ENCODE measurements at places on chromosomes 2 and 18. TPM values are rescaled to one million over a fixed set of nuclear protein-coding genes. Genes with fewer than 3 reads are reported as not detected.

Gene FMNL2
- 29.0 TPM for total RNA-seq

Gene SCG2
- total RNA-seq, result 0.48 TPM

DNA sequence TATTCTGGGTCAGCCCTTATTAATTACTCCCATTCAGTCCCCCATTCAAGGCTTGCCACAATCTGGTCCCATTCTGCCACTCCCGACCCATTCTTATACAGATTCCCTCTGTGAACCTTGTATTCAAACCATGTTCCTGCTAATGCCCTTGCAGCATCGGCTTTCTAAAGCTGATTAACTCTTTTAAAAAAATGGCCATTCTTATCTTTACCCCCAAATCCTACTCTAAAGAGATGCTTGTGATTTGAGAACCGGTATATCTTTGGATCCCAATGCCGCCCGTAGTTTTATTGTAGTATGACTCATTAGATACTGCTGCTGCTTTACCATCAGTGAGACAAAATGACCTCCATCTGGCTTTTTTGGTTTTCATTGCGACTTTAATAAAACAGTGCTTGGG lies 72.2 kb downstream of the XRCC5 start:
- no peak for DNase-seq

GRCh38 chr18:54147439-54147838 lies 77.0 kb downstream of the MBD2 start:
- DNase-seq, result no peak

- DNase-seq, result no peak
Measured at GRCh38 chr2:208939852-208940251, 484.0 kb upstream of the MAP2 start.

DNA sequence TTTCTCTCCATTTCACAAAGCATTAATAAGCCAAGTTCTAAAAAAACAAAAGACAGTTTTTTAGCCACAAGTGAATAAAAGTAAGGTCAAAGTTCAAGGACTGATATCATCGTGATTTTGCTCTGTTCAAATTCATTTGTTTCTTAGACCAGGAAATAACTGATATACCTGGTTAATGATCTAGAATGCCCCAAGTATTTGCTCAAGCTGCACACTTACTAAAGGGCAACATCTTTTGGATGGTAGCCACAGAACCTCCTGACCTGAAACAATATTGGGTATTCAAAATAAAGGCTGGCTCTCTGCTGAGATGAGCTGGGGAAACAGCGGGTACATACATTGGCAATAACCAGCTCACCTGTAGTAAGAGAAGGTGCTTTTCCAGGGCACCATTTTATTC lies 314.7 kb upstream of the LYPD1 start:
- DNase-seq, result no peak

GRCh38 chr2:14180333-14180732 lies 452.2 kb upstream of the LRATD1 start:
- no peak for DNase-seq

DNA sequence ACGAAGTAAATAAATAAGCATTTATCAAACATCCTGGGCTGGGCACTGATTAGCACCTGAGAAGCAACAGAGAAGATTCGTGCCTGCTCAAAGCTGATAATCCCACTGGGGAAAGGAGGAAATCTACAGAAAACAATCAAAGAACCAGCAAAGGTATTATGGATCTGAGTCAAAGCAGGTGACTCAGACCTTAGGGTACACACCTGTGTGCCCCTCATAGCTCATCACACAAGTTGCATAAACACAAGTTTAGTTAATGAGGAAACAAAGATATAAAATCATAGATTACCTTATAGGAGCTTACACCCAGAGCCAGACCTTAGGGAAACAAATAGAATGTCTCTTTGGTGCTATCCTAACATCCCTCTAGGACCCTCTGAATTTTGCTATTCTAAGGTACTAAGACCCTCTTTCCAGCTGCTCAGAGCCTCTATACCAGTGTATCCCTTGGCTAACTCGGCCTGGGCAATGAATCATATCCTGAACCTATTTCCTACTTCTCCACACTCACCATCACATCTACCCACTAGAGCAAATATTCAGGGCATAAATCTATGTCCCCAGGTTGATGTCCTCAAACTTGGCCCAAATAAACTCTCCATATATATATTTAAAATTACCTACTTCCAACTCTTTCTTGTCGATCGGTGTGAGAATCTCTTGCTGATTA lies 19.3 kb upstream of the CTIF start:
- DNase-seq, result no peak

- DNase-seq, result no peak
Measured at GRCh38 chr2:69159986-69160385, 147.0 kb downstream of the ANTXR1 start.
